ENCODE measurements at places on chromosomes 4 and X.

DNA sequence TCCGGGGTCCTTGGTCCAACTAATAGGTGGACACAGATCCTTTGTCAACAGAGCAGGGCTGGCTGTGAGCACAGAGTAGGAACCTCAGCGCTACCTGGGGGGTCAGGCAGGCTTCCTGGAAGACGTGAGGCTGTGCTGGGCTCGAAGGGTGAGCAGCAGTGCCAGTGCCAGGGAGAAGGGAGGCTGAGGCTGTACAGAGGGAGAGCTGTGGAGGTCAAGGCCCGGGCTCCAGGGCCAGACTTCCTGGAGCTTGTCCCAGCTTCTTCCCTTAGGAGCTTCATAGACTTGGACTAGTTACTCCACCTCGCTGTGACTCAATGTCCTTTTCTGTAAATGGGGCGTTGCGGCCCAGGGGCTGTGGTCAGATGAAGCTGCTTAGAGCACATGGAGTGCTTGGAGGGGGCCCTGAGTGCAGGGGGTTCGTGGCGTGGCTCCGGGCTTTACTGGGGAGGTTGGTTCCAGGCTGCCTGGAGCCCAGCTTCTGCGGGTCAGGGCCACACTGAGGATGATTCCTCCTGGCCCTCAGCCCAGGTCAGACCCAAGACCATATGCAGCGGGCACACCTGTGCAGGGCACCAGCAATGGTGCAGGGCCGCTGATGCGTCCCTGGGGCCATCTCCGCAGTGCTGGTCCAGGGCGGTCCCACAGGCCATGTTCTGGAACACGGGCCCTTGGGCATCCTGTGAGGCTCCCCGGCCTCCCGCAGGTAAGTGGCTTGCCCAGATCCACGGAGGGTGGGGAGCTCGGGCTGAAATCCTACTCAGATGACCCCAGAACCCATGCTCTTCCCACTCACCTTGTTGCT, 98.1 kb downstream of the DCTD start:
- no peak for DNase-seq

- no peak for DNase-seq
Measured at GRCh38 chr4:78767350-78767749, 8.8 kb upstream of the BMP2K start.

- no peak for DNase-seq
Measured at GRCh38 chr4:21192367-21192766, 492.1 kb downstream of the PACRGL start.

DNA sequence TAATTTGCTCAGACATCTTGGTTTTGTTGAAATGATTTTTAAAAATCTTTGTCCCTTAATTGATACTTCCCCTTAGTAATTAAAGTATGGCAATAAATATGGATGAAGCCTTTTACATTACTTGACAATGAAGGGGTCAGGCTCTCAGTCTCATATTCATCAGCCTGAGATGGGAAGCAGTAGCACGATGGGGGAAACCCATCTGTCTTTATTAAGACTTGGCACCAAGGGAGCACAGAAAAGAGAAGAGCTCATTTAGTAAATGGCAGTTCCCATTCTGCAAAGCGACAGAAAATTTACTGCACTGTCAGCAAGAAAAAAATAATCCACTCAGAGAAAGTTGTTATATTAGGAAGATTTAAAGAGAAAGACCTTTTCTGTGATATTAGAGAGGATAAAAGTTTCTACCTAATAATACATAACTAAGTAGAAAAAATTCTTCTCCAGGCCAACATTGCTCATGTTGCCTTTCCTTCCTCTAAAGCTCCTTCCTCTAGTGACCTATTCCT, 7.9 kb upstream of the SERTM2 start:
- no peak for DNase-seq

- no peak for DNase-seq
Measured at GRCh38 chr4:171947400-171947799, 134.2 kb downstream of the GALNTL6 start.

DNA sequence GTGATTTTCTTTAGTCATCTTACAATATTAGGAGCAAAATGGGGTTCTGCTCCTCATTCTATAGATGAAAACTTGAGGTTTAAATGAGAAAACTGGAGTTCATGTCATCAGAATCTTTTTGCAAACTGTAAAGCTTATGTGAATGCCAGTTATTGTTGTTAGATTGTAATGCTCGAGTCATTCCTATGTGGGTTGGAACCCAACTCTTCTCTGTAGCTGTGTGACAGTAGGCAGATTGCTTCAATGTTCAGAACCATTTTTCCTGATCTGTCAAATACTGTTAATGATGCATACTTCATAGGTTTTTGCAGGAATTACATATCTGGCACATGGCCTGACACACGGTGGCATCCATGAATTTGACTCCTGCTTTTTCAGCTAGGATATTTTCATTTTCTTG, 178.9 kb downstream of the RAPGEF2 start:
- no peak for DNase-seq

DNA sequence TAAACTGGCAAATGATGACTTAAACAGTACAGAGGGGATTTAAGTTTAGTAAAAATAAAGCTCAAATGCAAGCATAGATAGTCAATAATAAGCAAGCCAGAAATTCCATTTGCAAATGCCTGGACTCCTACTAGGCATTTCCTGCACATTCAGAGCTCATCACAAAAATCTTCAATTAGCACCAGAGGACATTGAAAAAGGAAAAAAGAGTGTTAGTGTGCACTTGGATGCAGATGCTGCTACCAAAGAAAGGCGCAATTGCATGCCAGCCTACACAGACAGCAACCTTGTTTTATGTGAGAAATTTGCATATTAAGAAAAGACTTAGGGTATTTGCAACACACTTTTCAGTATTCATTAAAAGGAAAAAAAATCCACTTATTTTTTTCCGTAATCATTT, 282.1 kb downstream of the GRIA2 start:
- no peak for DNase-seq

GRCh38 chr4:178672512-178672911, 1230.3 kb upstream of the AGA start:
- DNase-seq: no peak

DNA sequence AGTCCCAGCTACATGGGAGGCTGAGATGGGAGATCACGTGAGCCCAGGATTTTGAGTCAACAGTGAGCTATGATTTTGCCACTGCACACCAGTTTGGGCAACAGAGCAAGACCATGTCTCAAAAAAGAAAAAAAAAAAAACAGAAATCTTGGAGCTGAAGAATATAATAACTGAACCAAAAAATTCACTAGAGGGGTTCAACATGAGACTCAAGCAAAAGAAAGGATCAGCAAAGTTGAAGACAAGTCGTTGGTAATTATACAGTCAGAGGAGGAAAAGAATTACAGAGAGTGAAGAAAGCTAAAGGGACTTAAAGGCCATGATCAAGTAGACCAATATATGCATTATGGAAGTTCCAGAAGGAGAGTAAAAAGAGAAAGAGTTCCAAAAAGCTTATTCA, 26.9 kb downstream of the SHROOM4 start:
- no peak for DNase-seq

DNA sequence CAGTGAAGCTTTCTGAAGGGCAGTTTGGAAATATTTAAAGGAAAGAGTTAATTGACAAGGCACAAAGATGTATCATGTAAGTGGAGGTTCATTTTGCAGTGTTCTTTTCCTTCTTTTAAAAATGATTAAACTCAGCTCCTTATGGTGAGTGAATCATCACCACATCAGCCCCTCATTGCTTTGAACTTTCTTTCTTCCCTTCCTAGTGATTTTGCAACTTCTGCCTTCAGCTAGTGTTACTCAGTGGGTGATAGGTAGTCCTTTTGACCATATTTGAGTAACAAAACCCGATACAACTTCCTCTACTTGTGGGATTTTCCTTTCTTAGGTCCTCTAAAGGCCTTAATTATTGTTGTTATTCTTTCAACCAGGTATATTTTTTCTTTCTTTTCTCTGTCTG, 8.2 kb downstream of the ZCCHC4 start:
- no peak for DNase-seq

DNA sequence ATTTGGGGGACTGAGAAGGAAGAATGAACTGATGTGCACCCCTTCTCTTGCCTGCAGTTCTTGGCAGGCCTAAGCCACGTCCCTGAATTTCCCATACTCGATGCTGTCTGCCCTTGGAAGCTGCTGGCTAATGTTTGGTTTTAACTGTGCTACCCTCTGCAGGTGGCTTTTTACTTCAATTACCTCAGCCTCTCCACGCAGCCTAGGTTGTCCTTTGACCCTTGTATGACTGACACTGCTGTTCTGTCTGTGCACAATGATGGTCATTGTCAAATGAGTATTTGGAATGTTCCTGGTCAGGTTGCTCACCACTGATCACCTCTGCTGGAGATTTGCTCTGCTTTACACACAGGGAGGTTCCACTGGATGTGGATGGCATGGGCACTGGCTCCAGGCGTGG, 137.1 kb downstream of the ZNF518B start:
- no peak for DNase-seq

GRCh38 chr4:89741768-89742167, 95.2 kb downstream of the SNCA start:
- no peak for DNase-seq

- no peak for DNase-seq
Measured at GRCh38 chr4:74000301-74000700, 1.8 kb upstream of the CXCL5 start.

DNA sequence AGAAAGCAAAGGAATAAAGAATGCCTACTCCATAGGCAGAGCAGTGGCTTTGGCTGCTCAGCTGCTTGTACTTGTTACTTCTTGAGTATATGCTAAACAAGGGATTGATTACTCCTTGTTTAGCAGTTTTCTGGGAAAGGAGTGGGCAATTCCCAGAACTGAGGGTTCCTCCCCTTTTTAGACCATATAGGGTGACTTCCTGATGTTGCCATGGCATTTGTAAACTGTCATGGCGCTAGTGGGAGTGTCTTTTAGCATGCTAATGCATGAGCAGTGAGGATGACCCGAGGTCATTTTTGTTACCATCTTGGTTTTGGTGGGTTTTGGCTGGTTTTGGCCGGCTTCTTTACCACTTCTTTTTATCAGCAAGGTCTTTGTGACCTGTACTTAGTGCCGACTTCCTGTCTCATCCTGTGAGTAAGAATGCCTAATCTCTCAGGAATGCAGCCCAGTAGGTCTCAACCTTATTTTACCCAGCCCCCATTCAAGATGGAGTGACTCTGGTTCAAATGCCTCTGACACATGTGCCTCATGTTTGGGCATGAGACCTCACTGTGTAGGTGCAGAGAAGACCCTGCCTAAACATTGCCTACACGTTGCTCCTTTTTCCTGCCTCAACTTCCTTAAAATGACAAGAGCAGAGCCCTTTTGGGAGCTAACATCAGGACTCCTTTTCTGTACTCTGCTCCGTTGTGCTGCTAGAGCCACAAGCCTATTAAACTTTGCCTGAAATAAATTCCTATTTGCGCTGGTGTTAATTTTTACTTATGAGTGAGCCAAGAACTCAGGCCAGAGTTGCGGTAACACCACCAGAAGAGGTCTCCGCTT, 21.0 kb upstream of the UBA6 start:
- no peak for DNase-seq

GRCh38 chr4:176270669-176271068, 1.6 kb upstream of the ASB5 start:
- no peak for DNase-seq

GRCh38 chr4:112546476-112546875, 30.5 kb upstream of the NEUROG2 start:
- no peak for DNase-seq

DNA sequence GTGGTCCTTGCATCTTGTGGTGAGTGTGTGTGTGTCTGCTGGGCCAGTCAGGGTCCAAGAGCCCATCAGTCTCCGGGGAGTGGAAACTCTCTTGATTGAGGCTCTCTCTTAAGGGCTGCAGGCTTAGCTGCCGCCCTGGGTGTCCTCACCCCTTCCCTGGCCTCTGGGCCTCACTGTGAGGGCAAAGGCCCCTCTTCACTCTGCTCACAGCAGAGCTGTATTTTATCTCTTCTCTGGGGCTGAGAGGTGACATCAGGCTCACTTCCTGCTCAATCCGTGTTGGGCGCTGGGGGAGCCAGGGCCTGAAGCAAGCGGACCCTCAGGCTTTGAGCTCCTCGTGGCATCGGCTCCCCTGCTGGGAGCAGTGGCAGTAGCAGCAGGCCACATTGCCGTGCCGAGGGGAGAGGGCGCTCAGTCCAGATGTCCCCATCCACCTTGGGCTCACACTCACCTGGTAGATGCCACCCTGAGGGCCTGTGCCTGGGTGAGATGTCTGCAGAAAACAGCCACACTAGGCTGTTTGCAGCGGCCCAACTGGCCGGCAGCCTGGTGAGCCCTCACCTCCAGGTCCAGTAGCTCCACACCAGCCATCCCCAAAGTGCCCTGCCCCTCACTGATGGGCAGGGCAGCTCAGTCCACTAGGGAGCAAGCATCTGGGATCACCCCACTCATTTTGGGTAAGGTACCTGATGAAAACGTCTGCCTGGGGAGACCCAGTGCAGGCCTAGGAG, 24.7 kb upstream of the PRPS1 start:
- DNase-seq: no peak

DNA sequence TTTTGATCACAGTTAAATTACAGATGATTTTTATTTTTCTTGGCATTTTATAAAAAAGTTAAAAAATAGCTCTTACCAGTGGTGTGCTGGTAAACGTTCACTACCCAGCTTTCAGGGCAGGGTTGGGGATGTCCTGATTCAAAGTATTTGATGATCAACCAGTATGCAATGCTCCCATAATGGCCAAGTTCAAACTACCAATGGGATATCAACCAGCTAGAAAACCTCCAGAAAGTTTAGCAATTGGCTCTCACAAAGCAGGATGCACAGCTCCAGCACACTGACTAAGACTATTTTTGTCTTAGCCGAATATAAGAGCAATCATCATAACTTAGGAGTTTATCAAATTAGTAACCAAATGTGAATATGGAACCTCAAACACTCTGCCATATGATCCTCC, 108.0 kb upstream of the PDE5A start:
- no peak for DNase-seq

DNA sequence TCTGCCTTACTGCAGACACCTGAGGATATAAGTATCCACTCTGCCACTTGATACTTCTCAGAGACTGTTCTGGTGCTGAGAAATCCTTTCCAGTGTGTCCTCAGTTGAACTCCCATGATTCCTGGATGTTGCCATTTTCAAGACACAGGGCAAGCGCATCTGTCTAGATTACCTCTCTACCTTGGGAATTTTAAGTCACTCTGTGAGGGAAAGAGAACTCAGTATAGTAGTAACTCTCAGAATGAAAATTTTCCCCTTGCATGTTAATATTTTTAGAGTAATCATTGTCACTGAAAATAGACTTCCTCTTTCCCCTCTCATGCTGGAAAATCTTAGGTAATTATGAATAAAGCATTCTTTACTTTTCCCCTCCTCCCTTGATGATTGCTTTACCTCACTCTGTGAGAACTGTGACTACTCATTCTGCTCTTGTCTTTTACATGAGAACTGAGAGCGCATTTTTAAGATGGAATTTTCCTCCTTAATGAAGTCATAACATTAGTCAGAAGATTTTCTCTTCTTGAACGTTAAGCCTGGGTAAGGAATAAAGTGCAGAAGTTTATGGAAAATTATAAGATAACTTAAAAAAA, 45.0 kb downstream of the TET2 start:
- DNase-seq: peak; percentile 5

DNA sequence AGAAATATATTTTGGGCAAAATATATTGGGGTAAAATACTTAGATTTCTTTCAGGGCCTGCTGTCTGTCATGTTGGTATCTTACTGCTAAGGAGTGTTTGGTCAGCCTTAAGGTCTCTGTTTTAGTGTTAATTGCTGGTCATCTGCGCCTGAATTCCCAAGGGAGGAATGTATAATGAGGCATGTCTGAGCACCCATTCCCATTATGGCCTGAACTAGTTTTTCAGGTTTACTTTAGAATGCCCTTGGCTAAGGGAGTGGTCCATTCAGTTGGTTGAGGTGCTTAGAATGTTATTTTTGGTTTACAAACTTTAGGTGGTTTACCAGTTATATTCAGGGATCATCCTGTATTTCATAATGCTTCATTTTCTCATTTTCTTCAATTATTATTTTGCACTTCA, 125.9 kb downstream of the CFAP299 start:
- DNase-seq: no peak
